ENCODE measurements at places on chromosomes 1 and 21.
A peak's percentile ranks its signal among the peaks of the same experiment; 100 is the strongest.

DNA sequence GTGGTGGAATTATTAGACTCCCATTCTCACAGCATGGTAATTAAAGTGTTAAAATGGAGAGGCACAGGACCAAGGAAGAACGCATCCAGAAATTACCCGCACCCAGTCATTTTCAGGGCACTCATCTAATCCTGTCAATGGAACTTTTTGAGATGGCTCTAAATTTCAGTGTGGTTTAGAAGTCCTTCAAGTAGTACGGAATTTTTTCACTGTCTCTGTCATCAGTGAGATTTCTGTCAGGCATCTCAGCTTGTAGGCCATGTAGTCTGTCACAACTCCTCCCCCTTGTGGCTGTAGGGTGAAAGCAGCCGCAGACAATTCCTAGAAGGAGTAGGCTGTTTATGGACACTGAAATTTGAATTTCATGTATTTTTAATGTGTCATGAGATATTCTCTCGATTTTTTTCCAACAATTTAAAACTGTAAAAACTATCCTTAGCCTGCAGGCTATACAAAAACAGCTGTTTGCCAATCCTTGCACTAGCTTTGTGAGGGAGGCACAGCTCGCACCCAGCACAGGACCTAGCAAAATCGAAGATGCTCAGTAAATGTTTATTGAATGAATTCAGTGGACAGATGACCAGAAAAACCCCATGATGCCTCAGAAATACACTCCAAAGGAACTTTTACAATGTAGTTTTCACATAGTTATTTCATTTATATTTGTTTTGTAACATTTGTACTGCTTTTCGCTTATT lies 6.6 kb upstream of the NUP133 start:
- peak; percentile 5 for DNase-seq

DNA sequence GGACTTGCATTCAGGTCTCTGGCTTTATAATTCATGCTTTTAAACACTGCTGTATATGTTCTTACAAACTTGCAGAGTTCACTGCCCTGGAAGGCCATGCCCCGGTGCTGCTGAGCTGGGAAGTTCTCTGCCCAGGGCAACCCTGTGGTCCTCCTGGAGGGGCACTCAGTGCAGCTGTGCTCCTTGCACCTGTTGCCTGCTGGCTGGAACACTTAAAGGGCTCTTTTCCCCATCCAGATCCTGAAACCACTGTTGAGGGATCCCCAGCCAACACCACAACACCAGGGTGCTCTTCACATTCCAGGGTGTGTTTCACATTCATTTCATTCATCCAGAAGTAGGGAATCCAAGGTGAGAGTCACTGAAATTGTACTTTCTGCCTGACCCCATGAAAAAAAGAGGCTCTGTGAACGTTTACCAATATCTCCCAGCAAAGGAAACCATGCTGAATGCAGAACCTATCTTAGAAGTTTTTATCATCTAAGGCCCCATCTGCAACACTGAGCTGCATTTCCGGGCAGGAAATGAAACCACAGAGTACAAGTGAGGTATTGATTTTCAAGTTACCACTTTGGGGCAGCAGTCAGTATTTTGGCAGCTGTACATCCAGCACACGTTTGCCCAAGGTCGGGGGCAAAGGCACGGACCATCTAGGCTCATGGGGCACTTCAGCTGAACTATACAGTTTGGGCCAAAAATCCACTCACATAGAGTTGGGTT lies 16.4 kb upstream of the KIAA0040 start:
- DNase-seq: peak; percentile 27

- DNase-seq: no peak
Measured at GRCh38 chr1:30445449-30445848, 277.9 kb downstream of the MATN1 start.

GRCh38 chr1:222786121-222786520 lies 28.7 kb upstream of the DISP1 start:
- DNase-seq: no peak

- DNase-seq: no peak
Measured at GRCh38 chr1:180231506-180231921, 1.4 kb downstream of the LHX4 start.

GRCh38 chr1:25106352-25106751 lies 126.0 kb downstream of the SYF2 start:
- DNase-seq: no peak

GRCh38 chr1:162065016-162065415 lies 4.5 kb upstream of the NOS1AP start:
- DNase-seq: no peak

GRCh38 chr1:248849637-248850036 lies 9.2 kb downstream of the ZNF692 start:
- no peak for DNase-seq

GRCh38 chr1:198595765-198596164 lies 43.1 kb upstream of the PTPRC start:
- DNase-seq: no peak

DNA sequence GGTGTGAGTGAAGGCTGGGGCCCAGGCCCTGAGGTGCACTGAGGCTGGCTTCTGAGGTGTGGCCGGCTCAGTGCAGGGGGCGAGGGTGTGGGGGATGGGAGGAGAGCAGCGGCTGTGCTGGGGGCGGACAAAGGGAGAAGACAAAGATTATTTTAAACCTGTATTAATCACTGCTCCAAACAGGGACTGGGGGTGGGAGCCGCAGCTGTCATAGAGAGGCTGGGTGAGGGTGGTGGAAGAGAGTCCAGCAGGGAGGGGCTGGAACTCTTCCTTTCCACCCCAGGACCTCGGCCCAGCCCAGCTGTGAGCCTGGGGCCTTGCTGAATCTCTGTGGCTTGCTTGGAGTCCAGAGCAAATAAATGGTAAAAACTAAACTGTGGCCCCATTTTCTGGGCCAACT lies 106.9 kb downstream of the KCND3 start:
- no peak for DNase-seq

DNA sequence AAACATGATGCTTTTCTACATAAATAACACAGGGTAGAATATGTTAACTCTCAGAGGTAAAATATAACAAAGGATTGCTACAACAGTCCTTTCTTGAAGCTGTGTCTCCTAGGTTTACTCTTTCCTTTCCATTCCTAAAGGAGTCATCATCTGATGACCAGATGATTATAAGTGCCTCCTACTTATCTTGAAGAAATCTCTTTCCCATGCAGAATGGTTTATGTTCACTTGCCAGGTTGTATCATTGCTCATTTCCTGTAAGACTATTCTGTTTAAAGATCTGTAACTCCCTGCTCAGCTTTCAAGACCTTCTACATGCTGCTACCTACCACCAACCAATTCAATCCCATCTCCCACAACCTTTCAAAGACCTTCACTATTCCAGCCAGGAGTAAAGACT lies 51.5 kb upstream of the PTCH2 start:
- no peak for DNase-seq

- DNase-seq: no peak
Measured at GRCh38 chr1:116567790-116568661, 2.8 kb downstream of the CD58 start.

DNA sequence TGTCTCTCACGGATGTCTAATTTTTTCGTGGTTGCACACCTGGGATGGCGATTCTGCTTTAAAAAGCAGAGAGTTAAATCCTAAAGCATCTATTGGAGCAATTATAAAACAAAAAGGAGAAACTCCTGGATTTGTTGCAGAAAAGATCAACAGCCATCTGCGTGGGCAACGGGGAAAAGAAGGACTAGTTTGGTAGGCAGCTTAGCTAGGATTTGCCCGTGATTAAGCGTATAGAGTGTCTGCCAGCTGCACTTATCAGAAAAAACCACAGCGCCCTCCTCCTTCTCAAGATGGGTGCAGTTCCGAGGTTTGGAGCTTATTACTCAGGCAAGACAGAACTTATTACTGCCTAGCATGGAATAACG lies 526 bp upstream of the SLC25A24 start:
- peak; percentile 22 for DNase-seq

GRCh38 chr1:44677201-44677766 lies 2.8 kb downstream of the ARMH1 start:
- DNase-seq: no peak

DNA sequence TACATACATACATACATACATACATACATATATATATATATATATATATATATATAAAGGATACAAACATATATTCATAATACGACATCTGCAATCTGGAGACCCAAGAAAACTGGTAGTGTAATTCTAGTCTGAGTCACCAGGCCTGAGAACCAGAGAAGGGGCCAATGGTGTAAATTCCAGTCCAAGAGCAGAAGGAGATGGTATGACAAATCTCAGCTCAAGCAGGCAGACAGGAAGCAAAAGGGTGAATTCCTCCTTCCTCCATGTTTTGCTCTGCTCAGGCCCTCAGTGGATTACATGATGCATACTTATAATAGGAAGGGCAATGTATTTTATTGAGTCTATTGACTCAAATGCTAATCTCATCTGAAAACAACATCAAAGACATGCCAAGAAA lies 1060.4 kb upstream of the TMPRSS15 start:
- DNase-seq: no peak

DNA sequence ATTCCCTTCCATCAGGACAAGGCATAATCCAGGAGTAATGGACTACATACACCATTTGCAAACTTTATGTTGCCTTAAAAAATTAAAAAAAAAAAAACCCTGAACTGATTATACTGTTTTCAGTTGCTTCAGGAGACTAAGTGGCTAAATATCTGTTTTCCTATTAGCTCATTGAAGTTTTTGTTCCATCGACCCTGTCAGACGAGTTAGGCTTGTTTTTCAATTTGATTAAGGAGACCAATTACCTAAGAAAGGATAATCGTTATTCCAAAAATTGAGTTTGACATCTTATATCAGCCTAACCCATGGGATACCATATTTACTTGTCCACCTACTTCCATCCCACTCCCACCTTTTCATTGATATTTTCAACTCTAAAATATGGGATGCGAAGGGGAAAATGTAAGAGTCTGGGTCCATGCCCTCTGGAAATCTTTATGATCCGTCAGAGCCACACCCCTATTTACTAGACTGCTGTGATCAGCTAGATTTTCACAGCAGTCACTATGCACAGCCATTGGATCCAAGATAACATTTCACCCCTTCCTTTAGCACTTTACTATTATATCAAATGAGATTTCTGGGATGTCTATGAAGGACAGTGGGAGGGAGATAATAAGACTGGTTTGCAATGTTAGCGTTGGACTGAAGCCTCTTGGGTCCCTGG lies 41.0 kb downstream of the IL12RB2 start:
- no peak for DNase-seq

DNA sequence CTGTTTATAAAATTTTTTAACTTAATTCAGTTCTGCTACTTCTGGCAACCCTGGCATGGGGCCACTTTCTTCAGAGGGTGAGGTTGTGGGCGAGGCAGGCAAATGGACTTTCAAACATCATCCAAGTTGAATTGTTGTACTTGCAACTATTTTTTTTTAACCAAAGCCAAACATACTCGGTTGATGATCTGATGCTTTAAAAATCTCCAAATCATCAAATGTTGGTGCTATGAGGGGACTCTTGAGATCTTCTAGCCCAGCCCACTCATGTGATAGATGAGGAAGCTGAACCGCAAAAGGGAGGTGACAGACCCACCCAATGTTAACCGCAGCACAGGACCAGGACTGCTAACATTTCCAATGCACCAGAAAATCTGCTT lies 6.7 kb downstream of the SLC1A7 start:
- no peak for DNase-seq

- DNase-seq: no peak
Measured at GRCh38 chr1:19859876-19860275, 22.3 kb upstream of the OTUD3 start.

DNA sequence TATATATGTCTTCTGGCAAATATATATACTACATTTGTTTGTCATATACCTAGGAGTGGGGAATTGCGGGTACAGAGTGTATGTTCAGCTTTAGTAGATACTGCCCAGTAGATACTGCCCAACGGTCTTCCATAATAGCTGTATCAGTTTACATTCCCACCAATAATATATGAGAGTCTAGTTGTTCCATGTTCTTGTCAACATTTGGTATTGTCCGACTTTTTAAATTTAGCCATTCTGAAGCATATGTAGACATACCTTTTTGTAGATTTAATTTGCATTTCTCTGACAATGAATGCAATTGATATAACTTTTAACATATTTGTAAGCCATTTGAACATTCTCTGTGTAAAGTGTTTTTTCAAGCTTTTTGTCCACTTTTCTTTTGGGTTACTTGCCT lies 99.0 kb upstream of the HIVEP3 start:
- no peak for DNase-seq

- no peak for DNase-seq
Measured at GRCh38 chr1:16998589-16998988, 13.1 kb downstream of the ATP13A2 start.

GRCh38 chr1:29052941-29053340 lies 70.8 kb downstream of the TMEM200B start:
- DNase-seq: no peak

DNA sequence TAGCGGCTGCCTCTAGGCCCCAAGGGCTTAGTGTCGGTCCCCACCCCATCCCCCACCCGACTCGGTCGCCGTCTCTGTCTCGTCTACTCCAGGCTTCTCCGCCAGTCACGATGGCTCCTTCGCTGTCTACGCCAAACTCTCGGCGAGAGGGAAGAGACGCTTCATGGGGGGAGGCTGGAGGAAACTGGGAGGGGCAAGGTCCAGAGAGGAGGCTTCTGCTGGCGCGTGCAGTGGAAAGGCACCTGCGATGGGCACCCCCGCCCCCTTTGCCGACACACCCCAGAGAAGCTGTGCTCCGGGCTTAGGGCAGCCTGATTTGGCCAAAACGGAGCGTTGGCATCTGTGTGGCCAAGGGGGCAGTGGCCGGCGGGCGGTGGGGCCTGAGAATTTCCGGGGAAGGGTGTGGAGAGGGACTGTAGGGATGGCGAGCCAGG lies 1.2 kb upstream of the CSMD2 start:
- DNase-seq: no peak

DNA sequence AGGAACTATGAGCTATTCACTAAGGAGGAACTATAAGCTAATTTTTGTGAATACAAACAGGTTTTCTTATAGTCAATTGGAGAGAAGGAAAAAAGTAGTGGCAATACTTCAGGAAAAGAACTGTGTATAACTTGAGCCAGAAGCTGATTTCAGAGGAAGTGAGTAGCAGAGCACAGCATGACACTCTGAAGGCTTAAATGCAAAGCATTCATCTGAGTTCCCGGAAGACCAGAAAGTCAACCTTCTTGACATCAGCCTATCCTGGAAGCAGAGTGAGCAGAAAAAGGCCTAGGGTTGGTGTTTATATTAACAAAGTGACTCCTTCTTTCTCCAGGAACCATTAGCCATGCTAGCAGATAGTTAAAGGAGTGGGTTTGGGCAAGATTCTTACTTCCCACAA lies 545.2 kb downstream of the MRPL39 start:
- DNase-seq: no peak

- DNase-seq: no peak
Measured at GRCh38 chr1:77081834-77082233, 137.4 kb downstream of the PIGK start.

DNA sequence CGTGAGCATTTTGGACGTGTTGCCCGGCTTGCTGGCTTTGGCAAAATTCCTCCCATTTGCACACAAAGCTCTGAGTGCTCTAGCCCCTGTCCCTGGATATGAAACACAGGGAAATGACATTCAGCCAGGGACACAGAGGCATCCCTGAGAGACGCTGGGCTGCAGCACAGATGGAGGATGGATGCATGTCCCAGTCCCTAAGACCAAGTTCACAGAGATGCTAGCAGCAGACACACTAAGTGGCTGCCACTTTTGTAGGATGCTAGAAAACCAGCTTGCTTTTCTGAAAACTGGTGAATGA lies 12.5 kb downstream of the ACTRT2 start:
- no peak for DNase-seq

All from NCI-H510A (cell line).